ENCODE measurements at places on chromosomes 7 and 10.

DNA sequence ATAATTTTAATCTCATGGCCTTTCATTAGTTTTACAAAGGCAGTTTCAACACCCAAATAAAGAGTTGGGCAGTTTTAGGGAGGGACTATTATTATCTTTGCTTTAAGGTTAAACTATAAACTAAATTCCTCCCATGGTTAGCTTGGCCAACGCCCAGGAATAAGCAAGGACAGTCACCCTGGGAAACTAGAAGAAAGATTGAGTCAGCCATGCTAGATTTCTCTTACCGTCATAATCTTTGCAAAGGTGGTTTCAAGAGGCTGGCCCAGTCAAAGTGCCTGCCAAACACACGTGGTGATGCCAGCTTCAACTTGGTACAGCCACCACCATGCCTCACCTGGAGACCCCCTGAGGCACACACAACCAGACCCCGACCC, 317.4 kb upstream of the SP8 start:
- DNase-seq = no peak

GRCh38 chr7:127967281-127967680, 64.0 kb downstream of the LRRC4 start:
- DNase-seq = no peak

- DNase-seq = peak; percentile 44
These were observed 14.0 kb upstream of the PTTG1IP2 start for GRCh38 chr7:90455163-90456030.

GRCh38 chr7:72445580-72445979, 33.4 kb upstream of the CALN1 start:
- DNase-seq = no peak

DNA sequence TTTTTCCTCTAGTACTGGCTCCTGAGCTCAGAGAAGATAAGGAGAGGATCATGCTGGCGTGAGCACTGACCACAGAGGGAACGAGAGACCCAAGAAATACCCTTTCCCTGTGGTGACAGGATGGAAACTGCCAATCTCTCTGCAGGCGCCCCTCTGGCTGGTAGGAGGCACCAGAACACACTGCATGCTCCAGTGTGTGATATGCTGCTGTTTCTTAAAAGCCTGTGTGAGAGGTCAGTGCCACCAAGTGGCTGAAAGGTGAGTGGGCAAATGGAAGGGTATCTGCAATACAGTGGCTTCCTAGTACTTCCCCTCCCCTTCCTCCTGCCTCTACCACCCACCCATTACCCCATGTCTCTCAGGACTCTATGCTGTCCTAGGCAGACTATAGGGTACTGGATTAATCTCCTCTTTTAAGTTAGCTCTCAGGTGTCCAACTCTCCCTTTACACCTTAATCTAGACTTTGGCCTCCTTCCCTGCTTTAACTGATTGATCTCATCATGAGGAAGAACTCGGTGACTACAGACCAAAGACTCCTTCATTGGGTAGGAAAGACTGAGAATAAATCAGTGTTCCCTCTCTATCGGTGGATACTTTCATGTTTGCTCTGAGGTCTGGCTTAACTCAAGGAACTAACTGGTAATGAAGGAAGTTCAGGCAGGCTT, 283.6 kb downstream of the ADRA2A start:
- DNase-seq = peak; percentile 29

- no peak for DNase-seq
These were observed 33.3 kb upstream of the GARS1 start for GRCh38 chr7:30561389-30561788.

GRCh38 chr7:12025246-12025645, 185.8 kb upstream of the TMEM106B start:
- DNase-seq = no peak

DNA sequence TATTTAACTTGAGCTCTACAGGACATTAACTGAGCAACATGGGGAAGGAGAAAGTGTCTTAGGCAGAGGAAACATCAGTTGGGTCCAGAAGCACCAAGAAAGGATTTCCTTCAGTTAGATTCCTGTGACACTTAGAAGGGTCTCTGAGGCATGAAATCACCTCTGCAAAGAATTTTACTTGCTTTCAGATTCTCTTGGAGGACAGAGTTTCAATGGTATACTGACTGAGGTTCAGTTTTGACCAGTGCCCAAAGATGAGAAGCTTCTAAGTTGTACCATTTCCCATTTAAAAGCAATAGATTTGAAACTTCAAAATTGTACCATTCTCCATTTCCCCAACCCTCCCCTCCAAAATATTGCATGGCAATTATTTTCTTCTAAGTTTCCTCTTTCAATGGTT, 102.4 kb downstream of the CHCHD3 start:
- DNase-seq = no peak

DNA sequence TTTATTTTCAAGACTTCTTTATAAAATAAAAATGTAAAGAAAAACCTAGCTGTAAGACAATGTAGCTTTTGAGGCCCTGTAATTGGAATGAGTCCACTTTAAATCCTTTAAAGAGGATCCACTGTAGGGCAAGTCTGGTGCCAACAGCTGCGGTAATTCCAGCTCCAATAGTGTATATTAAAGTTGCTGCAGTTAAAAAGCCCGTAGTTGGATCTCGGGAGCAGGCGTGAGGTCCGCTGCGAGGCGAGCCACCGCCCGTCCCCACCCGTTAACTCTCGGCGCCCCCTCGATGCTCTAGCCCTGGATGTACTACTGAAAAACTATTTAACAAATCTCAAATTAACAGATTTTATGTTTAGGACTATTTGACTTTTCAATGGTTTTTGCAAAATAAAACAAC, 414.7 kb upstream of the SEMA3C start:
- no peak for DNase-seq

- no peak for DNase-seq
These were observed 481.2 kb downstream of the KCNMA1 start for GRCh38 chr10:77156406-77156879.

- DNase-seq = no peak
These were observed 264.9 kb upstream of the FERD3L start for GRCh38 chr7:19410106-19410505.

- DNase-seq = no peak
These were observed 47.7 kb downstream of the HHEX start for GRCh38 chr10:92737484-92737883.

DNA sequence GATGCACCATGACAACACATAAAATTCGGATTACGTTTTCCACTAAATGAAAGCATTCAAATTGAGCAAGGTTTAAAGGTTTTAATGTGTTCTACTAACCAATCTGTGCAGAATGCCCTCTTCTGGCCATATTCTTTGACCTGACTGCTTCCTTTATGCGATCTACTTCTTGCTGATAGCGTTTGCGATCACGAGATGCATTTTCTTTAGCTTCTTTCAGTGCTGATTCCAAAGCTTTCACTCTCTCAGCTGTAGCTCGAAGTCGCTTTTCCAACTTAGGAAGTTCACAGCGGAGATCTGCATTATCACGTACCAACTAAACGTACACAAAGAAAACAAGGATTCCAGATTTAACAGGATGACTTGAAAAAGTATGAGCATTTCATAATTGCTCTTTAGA, 39.2 kb downstream of the KIF5B start:
- DNase-seq = no peak

DNA sequence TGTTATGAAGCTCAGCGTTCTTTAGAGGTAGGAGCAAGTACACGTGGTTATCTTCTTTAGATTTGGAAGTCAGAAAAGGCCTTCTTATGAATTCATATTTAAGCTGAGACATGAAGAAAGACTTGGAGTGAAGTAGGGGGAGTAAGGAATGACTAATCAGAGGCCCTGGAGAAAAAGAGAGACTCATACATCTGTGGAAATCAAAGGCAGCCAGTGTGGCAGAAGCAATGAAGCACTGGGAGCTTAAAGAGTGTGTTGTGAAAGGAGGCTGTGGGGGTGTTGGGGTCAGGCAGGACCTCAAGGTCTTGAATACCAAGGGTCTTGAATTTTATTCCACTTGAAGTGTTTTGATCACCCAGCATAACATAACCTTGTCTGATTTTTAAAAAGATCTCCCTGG, 35.7 kb upstream of the FGL2 start:
- DNase-seq = no peak

DNA sequence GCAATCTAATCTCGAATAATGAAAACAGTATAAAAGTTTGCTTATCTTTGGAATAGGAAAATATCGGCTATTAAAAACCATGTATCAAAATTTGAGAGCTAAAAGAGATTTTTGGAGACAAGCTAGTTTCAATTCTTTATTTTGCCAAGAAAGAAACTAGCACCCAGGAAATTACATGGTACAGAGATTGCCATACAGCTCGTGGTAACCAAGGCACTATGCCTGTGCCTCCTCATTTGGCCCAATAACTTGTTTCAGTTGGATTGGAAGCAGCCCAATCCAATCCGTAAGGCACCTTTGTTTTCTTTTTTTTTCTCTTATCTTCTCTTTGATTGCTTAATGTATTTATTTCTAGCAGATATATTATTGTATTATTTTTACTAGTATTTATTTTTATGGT, 55.0 kb downstream of the GNAI1 start:
- DNase-seq = no peak

- no peak for DNase-seq
These were observed 5.3 kb downstream of the ZNF273 start for GRCh38 chr7:64908358-64908757.

DNA sequence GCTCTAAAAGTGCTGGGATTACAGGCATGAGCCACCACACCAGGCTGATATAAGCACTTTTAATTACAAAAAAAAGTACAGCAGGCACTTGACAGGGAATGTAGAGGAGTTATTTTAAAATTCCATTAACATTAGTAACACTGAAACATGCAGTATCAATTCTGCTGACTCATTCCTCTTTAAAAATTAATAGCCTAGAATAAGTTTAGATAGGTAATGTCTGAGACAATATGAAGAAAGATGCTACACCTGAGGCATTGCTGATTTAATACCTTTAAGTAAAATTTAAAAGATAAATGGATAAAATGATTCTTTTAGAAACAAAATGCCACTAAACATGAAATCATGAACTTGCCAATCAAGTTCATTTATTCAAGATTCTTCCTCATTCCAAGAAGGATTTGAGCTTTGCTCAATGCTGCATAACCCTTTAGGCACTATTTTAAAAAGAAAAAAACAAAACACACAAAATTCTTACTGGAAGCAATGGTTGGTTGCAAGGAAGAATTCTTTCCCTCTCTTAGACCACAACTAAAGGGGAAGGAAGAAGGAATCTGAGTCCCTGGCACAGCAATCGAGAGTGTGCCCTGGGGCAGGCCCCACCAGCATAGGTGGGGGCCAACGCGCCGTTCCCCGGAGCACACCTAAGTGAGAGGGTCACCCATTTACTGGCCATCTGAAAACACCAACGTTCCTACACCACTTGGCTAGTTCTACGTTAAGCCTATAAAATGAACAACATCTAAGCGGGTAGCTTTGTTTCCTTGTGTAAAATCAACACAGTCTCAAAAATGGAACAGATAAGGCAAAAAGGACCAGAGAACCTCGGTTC, 26.6 kb downstream of the ESYT2 start:
- DNase-seq = no peak

GRCh38 chr10:116694243-116694926, 48.0 kb downstream of the HSPA12A start:
- DNase-seq = no peak

GRCh38 chr10:48587819-48588218, 17.1 kb downstream of the ARHGAP22 start:
- DNase-seq = no peak

DNA sequence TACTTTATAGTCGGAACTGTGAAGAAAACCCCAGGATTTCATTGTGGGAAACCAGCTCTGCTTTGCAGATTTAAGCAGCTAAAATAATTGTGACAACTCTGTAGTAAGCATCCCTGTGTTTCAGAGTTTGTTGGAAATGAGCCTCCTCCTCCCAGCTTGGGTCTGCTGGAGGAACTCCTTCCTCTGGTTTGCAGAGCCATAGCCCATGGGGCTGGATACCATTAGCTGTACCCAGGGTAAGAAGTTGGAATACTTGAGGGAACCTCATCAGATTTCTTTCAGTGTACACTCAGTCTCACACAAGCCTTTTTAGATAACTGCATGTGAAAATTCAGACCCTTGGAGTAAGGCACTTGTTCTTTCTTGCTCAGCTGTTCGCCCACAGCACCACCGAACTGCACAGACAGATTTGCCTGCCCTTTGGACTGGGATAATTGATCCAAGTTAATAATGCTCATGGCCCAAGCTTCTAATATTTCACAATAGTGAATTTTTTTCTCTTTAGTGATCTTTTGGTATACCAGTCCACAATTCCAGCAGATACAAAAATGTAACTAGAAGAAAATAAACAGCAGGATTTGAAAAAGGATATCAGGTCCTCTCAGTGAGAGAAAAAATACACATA, 467.4 kb upstream of the FZD8 start:
- no peak for DNase-seq

- no peak for DNase-seq
These were observed 138.3 kb downstream of the LRRN3 start for GRCh38 chr7:111229181-111229740.

GRCh38 chr7:50792342-50793119, 9.8 kb upstream of the GRB10 start:
- DNase-seq = no peak

DNA sequence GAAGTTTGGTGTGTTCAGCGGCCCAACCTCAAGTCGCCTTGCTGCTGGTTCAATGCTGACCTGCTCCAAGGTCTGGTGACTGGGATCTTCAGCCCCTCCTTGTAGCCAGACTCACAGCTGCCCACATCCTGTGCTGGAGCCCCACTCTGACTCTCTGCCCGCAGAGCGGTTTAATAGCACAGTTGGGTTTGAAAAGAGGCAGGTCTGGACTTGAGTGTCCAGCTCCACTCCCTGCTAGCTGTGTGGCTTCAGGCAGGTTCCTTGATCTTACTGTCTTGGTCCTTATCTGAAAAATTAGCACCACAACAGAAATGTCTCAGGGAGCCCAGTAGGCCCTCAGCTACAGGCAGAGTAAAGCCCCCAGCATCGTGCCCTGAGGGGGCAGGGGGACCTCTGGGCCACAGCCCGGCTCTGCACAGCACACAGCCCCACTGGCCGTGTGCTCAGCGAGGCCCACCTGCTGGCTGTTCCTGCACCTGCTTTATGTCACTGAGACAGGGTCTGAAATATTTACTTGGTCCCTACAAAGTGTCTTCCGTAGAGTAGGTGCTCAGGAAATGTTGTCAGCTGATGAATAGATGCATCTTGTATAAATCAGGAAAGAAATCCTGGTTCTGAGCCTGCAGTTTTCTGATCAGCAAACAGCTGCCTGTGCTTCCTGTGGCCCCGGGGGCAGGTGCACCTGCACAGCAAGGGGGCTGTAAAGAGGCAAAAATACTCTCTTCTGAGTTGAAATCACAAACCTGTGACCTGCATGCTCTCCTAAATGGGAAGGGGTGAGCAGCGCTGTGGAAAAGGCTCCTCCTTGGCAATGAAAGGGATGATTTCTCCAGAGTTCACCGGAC, 155.5 kb downstream of the SVIL start:
- DNase-seq = no peak

DNA sequence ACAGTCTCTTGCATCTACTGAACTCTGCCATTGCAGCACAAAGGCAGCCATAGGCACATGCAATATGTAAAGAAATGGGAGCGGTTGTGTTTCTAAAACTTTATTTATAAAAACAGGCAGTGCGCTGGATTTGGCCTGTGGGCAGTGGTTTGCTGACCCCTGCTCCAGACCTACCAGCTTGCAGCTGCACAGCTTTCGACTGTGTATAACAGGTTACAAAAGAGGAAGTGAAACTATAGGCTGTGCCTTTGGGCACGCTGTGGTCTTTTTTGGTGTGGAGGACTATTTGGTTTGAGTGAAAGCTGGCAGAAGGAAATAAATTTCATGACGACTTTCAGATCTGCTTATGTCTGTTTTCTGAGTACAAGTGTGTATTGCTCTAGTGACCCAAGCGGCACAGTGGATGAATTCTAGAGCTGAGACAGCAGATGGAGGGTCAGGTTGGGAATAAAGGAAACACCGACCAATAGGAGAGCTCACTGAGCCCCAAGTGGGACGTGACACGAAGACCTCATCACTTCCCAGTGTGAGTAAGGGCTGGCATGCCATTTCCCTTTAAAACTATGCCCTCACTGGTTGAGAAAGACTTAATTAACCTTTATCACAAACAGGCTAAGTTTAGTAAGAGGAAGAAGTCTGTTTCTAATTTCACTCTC, 152.7 kb downstream of the ANK3 start:
- peak; percentile 91 for DNase-seq

Measured in RPMI8226 (cell line).